ENCODE measurements at places on chromosomes 3 and 15.
A peak's percentile ranks its signal among the peaks of the same experiment; 100 is the strongest.

DNA sequence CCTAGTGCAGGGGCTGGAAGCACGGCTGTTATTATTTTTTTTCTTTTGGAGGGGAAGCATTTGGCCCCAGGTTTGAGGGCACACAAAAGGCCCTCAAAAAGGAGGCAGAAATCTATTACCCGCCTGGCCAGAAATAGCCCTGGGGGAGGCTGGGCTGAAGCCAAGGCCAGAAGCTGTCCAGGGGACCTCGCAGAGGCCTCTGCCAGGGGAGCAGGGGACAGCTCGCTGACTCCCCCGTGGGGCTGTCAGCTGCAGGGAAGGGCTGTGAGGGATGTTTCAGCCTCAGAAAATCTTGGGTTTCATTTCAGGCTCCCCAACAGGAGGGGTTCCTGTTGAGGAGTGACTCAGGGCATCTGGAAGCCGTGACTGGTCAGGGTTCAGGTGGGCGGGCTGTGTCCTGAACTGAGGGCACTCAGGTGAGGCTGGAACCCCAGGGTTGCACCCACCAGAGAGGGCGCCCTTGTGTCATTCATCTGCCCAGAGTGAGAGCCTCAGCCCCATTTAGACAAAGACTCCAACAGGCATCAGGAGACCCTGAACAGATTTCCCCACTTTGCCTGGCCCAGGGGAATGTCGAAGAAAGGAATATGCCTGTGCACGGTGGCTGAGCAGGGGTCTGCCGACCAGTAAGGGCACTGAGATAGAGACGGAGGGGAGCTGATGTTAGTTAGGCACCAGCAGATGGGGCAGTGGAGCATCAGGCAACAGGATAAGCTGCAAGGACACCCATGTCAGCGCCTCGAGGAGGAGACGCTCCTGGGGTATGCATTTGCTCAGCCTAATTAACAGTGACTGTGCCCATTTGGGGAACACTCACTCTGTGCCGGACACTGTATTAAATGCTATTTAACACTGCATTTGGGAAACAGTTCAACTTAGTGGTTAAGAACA is 43.5 kb upstream of the SLC6A11 start:
- no peak for DNase-seq

- DNase-seq = no peak
Measured at GRCh38 chr3:7038394-7038793, 177.5 kb downstream of the GRM7 start.

- DNase-seq = no peak
Measured at GRCh38 chr15:50082066-50082465, 37.0 kb downstream of the ATP8B4 start.

GRCh38 chr3:114427285-114428043 is 133.6 kb downstream of the TIGIT start:
- no peak for DNase-seq

- DNase-seq = no peak
Measured at GRCh38 chr3:67976663-67977062, 322.3 kb upstream of the SUCLG2 start.

DNA sequence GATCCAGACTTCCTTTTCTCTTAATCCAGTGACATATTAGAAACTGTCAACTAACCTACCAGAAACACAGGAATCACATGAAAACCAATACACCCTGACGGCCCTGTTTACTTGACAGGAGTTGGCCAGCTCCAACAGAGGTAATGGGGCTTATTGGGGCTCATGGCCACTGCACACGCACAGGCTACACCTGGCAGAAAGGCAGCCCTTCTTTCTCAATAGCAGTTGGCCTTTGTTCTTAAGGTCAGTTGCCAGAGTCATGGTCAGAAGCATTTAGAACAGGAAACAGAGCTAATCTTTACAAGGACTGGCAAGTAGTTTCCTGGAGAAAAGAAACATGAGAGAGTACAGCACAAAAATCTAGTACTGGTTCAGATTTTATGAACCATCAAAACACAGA is 181.8 kb downstream of the MAGI1 start:
- DNase-seq = no peak

DNA sequence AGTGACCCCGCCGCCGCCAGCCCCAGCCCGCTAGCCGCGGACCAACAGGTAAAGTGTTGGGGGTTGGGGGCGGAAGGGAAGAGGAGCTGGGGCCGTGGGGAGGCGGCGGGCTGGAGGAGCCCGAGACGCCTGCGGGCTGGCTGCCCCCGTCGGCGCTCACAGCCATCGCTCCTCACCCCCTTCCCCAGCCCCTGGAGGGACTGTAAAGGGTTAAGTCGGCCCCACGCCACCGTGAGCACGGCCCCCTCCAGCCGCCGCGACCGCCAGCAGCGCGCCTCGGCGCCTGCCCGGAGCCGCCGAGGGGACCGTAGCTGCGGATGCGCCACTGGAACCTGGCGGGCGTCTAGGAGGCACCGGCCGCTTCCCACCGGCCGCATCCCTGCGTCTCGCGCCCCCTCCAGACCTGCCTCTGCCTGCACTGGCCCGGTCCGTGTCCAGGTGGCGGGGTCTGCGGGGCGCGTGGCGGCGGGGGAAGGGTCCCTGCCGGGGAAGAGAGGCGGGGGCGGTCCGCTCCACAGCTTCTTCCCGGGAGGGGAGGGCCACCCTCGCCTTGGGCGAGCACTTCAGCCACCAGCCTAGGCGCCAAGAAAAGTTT is 522 bp downstream of the MED12L start:
- no peak for DNase-seq

DNA sequence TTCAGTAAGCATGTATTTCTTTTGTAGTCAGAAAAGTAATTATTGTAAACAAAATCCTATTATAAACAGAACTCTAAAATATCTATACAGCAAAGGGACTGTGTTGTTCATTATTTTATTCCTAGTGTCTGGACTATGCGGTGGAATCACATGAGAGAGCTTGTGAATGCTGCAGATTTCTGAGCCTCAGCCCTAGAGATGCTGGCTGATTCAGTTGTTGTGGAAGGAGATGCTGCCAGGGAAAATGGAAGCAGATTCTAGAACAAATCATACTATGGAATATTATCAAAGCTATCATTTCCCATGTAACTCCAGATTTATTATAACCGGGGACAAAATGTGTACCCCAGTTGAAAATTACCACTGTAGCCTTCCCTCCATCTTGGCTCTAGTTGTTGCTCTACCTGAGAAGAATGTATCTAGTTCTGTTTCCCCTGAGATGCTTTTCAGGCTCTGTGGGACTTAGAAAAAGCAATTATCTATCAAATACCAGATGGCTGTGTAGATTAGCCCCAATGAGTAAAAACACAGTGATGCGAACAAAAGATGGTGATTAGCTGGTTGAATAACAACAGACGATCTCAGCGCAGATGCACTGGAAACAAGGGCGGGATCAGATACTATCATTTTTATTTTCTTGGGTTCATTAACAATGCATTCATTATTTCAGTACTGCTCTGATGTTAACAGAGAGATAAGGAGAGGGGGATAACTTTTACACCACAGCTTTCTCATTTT is 131.3 kb downstream of the TMEM108 start:
- DNase-seq = no peak

GRCh38 chr3:184248454-184249411 is at the start of gene ALG3:
TSS of gene ALG3 (minus strand) at chr3:184248962. CDS start at chr3:184248940, 22 bp downstream.
- peak; percentile 84 for DNase-seq

DNA sequence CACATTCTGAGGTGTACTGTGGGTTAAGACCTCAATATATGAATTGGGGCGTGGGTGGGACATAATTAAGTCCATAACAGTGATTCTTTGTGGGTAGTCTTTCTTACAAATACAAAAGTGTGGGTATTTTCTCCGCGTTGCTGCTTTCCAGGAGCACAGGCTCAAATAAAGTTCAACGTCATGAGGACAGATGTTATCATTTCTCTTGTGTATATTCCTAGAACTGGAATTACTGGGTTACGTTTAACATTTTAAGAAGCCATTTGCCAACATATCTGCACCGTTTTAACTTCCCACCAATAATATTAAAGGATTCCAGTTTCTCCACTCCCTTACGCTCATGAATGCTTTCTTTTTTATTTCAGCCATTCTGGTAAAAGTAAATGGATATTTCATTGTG is 39.6 kb downstream of the ZNF860 start:
- DNase-seq = no peak

DNA sequence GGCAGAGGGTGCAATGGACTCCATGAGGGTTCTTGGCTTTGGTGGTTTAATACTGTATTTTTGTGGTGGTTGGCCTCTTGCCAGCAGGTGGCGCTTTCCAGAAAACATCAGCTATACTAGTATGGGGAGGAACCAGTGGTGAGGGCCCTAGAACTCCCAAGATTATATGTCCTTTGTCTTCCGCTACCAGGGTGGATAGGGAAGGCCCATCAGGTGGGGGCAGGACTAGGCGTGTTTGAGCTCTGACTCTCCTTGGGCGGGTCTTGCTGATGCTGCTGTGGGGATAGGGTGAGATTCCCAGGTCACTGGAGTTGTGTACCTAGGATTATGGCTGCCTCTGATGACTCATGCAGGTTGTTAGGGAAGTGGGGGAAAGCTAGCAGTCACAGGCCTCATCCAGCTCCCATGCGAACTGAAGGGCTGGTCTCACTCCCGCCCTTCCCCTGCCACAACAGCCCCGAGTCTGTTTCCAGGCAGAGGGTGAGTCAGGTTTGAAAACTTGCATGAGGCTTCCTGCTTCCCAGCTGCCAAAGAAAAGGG is 357.7 kb downstream of the OTOL1 start:
- no peak for DNase-seq

GRCh38 chr3:178778589-178778988 is 242.4 kb downstream of the KCNMB2 start:
- no peak for DNase-seq

DNA sequence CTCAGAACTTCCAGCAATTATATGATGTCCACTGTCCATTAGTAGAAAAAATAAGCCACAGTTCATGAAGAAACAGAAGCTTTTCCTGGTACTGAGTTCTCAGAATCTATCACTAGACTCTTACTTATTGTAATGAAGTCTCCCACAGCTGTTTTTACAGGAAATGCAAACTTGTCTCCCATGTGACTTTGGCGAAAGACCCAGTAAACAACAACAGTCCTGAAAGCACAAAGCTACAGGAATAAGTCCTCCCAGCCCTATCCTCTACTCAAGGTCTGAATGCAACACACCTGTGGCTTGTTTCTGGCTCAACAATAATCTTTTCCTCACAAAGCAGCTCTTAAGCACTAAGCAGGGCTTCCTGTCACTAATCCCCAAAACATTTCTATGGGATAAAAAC is 55.9 kb downstream of the EOMES start:
- DNase-seq = no peak

DNA sequence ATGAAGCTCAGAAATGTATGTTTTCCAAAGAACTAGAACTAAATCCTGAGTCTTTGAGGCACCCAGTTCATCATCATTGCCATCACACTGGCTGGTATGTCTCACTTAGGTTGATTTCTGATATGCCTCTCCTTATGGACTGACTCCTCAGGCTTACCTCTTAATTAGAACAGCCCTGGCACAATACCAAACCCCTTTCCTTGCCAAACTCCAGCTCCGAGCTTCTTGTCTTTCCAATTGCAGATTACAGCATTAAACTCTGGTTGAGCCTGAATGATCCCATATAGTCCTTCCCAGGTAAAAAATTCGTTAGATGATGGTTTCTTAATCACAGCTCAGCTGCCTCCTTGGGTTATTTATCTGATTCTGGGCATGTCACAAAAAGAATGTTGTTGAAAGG is 66.3 kb downstream of the RTP4 start:
- DNase-seq = no peak

DNA sequence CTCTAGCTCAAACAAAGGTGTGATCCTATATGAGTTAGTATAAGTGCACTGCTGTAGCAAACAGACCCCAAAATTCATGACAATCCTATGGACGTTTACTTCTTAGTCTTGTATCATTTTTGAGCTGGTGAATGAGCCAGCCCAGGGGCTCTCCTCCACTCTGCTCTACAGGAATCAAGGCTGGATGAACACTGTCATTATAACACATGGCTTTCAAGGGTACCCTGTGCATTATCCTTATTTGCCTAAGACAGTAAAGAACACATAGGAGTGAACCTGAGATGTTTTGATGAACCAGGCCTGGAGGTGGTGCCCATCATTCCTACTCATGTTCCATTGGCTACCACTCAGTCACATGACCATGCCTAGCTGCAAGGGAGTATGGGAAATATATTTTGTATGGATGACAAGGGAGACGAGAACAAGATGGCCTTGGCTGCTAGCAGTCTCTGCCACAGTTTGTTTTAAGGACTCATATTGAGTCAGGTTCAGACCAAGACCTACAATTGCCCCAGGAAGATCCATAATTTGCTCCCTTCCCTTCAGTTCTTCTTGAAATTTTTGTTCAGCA is 107.4 kb upstream of the HES1 start:
- no peak for DNase-seq

DNA sequence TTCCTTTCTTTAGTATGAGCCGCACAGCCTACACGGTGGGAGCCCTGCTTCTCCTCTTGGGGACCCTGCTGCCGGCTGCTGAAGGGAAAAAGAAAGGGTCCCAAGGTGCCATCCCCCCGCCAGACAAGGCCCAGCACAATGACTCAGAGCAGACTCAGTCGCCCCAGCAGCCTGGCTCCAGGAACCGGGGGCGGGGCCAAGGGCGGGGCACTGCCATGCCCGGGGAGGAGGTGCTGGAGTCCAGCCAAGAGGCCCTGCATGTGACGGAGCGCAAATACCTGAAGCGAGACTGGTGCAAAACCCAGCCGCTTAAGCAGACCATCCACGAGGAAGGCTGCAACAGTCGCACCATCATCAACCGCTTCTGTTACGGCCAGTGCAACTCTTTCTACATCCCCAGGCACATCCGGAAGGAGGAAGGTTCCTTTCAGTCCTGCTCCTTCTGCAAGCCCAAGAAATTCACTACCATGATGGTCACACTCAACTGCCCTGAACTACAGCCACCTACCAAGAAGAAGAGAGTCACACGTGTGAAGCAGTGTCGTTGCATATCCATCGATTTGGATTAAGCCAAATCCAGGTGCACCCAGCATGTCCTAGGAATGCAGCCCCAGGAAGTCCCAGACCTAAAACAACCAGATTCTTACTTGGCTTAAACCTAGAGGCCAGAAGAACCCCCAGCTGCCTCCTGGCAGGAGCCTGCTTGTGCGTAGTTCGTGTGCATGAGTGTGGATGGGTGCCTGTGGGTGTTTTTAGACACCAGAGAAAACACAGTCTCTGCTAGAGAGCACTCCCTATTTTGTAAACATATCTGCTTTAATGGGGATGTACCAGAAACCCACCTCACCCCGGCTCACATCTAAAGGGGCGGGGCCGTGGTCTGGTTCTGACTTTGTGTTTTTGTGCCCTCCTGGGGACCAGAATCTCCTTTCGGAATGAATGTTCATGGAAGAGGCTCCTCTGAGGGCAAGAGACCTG is 13.2 kb downstream of the GREM1 start:
- DNase-seq = peak; percentile 13

GRCh38 chr3:174208161-174208560 is 651.0 kb upstream of the NAALADL2 start:
- DNase-seq = no peak

GRCh38 chr3:30130391-30130790 is 476.0 kb upstream of the TGFBR2 start:
- no peak for DNase-seq

GRCh38 chr3:62990704-62991413 is 115.6 kb upstream of the CADPS start:
- no peak for DNase-seq
